ENCODE measurements at places on chromosomes 13 and 19.
A peak's percentile ranks its signal among the peaks of the same experiment; 100 is the strongest.

DNA sequence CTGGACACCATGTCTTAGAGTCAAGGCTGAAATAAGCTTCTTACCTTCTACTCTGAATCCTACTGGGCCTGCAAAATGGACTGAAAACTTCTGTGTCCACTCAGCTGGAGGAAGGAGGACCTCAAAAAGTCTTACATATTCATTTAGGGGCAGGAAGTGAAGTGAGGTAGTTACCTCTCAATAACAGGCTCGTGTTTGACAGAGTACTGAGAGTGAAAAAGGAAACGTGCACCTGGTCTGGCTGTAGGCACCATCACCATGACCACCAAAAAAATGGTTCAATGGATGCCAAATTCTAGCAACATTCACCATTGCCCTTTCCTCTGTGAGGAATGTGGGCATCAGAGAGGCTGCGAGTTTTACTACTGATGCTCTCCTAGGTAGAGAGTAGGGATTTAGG, 176.2 kb downstream of the RFC3 start:
- DNase-seq: no peak

- no peak for DNase-seq
Observed at GRCh38 chr13:26758496-26759157, 2.0 kb downstream of the GPR12 start.

GRCh38 chr19:19642506-19643157, 825 bp downstream of the GMIP start:
- peak; percentile 69 for DNase-seq

GRCh38 chr19:46977548-46977947, 42.1 kb upstream of the NPAS1 start:
- no peak for DNase-seq

GRCh38 chr13:113968463-113969310, 5.2 kb downstream of the C13orf46 start:
- DNase-seq: no peak

DNA sequence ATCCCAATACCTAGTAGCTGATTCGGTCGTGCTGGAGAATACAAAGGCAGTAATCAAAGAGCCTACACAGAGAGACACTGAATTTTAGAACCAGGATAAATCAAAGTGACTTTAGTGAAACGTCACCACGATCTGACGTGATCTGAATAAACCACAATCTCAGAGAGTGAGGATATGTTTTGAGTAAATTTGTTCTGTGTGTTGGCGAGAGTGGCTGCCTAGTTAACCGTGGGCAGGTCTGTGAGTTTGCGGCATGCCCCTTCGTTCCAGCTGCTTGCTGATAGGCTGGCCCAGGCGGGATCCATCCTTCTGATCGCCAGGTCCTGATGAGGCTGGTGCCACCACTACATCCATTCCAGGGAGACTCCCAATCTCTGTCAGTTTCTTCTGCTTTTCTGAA, 40.4 kb downstream of the LRCH1 start:
- DNase-seq: peak; percentile 55

DNA sequence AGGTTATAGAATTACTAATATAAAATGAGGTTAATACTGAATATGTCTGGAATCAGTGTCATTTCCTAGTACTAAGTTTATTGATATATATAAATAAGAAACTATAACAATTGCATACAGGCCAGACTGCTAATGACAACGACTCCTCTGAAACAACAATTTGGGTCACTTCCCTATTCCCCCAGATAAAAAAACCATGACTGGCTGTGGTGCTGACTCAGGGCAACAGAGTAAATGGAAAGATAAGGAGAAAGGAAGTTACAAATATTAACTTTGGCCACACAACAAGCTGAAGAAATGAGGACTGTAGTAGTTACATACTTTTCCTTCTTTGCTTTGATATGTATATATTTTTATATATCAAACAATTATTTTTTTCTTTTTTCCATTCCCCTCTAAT, 263.7 kb upstream of the PCDH9 start:
- no peak for DNase-seq

- DNase-seq: no peak
Observed at GRCh38 chr13:22929381-22930126, 251.2 kb upstream of the SGCG start.

- peak; percentile 67 for DNase-seq
Observed at GRCh38 chr19:58558066-58558622, at the start of gene UBE2M. UBE2M (minus strand) TSS chr19:58558611; CDS start chr19:58558381, 230 bp downstream.

GRCh38 chr19:30745476-30745985, 373.3 kb downstream of the ZNF536 start:
- DNase-seq: no peak
